ENCODE measurements at places on chromosomes 3 and 15.

- no peak for DNase-seq
Measured at GRCh38 chr3:46573701-46574100, 7.6 kb upstream of the LRRC2 start.

GRCh38 chr15:39270221-39270855, 310.5 kb upstream of the THBS1 start:
- no peak for DNase-seq

- no peak for DNase-seq
Measured at GRCh38 chr3:128468791-128469527, 2.3 kb upstream of the DNAJB8 start.

DNA sequence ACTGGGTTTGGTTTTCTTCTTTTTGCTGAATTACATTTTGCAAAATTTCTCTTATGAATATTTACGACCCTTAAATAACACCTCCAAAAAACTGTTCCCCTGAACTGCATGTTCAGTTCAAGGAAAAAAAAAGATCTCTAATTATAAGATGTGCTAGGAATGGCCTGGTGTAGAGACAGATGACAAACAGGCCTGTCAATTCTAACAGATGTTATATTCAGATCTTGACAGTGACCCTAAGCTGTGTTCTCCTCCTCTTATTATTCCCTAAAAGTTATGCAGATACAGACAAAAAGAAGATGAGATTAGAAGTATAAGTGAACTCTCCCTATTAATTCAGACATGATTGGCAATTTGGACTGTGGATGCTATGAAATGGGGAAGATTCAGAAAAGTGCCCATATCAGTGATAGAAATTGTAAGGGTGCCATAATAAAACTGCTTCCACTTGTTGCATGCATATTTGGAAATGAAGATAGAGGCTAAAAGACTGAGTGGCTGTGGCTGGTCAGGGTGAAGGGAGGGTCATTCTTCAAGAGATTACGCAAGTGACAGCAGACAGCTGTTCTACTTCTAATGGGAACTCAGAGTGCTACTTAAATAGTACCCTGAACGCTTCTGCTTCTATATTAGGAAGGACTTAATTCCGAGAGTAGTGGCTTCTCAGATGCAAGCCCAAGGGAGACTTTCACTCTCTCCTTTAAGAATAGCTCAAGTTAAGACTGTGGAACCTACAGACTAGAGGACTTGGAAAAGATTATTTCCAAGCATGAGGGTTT, 75.5 kb downstream of the ADAMTS9 start:
- no peak for DNase-seq

GRCh38 chr3:188861842-188862744, 309.7 kb upstream of the TPRG1 start:
- no peak for DNase-seq

- DNase-seq, result no peak
Measured at GRCh38 chr3:58009026-58009748, 965 bp downstream of the FLNB start.

- DNase-seq, result no peak
Measured at GRCh38 chr3:148379763-148380382, 317.8 kb upstream of the AGTR1 start.

DNA sequence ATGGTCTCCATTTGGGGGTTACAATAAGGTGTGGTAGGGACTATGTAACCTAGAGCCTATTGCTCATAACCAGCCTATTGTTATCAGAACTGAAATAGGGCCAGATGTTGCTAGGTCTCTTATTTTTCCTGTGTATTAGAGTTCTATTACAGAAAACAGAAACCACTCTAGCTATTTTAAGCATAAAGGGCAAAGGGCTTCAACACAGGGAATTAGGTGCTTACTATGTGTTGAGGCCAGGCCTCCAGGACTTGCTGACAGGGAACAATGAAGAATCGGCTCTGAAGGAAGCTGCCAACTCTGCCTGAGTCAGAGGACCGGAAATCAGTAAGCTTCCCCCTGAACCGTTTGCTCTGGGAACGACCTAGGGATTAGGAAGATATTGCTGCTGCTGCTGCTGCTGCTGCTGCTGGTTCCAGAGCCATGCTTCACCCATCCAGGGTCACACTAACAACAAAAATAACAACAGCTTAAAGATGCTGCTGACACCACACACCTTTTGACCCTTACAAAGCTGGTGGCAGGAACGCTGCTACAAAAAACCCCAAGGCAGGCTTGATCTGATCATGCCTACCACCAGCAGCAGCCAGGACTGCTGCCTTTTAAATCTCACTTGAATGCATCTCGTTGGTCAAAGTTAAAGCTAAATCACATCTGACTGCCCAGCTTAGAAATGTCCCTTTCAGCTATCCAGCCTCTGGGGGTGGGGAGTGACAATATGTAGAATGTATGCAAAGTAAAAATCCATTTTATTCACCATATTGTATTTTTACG, 276.9 kb upstream of the IL12A start:
- no peak for DNase-seq

DNA sequence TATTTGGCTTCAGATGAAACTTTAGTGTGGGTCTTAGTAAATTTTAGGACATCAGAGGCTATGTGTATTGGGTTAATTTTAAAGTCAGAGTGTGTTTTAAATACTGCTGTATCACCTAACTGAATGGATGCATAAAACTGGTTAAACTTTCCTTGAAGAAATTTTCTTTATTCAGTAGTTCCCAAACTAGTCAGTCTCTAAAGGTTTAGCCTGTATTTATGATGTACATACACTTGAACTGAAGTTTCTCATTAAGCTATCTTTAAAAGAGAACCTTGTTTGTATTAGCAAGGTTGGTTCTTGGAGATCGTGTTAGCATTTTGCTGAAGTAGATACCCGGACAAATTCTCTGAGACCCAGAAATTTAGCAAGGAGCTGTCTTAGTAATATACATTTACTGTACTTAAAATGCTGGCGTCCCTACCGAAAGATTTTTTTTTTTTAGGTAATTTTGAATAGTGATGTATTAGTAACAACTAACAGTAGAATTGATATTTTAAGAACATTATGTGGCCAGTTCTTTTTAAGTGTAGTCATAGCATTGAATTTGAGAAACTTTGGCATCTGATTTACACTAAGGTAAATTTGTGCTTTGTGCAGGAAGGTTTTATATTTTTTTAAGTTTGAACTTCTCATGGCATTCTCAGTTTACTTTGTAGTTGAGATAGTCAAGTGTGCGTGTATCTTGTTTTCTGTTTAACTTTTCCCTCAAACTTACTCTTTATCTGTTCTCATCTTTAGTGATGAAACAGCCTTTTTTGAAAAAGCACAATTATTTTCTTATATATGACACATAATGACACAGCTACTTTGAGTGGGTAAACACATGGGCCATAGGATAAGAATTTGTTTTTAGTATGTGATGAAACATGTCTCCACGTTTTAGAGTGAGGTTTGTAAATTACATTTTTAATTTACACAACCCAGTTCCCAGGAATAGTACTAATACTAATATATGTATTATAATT, 2.9 kb downstream of the DIPK2A start:
- no peak for DNase-seq

DNA sequence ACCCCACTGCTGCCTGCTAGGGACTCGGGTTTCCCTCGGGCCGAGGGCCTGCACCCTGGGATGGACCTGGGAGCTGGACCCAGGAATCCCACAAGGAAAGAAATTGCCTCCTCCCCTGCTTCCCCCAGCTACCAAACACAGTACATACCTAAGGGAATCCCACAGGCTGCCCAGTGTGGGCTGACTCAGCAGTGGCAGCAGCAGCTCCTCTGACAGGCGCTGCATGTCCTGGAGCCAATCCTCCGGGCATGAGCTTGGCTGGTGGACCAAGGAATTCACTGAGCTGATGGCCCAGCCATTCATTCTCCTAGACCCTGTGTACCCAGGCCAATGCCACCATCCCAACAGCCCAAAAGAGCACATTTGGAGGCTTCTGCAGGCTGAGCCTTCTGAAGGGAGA, 9.5 kb upstream of the LTK start:
- no peak for DNase-seq

DNA sequence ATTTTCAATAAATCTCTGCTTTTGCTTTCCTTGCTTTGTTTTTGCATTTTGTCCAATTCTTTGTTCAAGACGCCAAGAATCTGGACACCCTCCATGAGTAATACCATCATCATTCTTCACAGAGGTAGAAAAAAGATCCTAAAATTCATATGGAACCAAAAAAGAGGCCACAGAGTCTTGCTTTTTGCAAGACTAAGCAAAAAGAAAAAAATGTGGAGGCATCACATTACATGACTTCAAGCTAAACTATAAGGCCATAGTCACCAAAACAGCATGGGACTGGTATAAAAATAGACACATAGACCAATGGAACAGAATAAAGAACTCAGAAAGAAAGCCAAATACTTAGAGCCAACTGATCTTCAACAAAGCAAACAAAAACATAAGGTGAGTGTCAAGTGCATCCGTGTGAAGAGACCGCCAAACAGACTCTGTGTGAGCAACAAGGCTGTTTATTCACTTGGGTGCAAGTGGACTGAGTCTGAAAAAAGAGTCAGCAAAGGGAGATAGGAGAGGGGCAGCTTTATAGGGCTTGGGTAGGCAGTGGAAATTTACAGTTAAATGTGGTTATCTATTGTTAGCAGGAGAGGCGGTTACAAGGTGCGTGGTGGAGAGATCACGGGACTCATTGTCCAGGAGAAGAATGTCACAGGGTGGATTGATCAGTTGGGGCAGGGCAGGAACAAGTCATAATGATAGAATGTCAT, 10.9 kb downstream of the STRIT1 start:
- no peak for DNase-seq

- DNase-seq, result no peak
Measured at GRCh38 chr3:157529751-157530150, 26.5 kb upstream of the VEPH1 start.
